Motor neuron (in vitro differentiated cells): ENCODE measurements at places on chromosomes 11 and 22.
A peak's percentile ranks its signal among the peaks of the same experiment; 100 is the strongest.

DNA sequence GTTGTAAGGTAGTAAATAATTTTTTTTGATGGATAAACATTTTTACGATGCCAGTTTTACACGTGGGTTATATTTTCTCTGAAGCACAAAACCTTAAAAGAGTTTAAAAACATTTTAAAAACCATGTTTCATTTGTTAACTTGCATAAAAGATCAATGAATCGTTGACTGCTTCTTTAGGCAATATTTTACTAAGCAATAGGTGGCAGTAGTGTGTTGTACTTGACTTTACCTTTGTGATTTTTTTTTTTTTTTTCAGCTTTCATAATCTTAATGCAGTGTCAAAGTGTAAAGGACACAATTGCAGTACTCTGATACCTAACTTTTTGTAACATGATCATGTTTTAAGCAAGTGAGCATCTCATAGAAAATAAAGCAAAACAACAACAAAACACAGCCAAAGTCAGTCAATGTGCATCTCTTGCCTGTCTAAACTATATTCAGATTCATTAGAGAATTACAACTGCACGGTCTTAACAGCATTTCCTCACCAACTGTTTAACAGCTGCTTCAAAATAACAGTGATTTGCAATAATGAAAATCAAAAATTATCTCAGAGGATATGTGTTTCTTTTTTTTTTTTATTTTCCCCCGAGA, 27.7 kb downstream of the DNAJC24 start:
- no peak for ATAC-seq

DNA sequence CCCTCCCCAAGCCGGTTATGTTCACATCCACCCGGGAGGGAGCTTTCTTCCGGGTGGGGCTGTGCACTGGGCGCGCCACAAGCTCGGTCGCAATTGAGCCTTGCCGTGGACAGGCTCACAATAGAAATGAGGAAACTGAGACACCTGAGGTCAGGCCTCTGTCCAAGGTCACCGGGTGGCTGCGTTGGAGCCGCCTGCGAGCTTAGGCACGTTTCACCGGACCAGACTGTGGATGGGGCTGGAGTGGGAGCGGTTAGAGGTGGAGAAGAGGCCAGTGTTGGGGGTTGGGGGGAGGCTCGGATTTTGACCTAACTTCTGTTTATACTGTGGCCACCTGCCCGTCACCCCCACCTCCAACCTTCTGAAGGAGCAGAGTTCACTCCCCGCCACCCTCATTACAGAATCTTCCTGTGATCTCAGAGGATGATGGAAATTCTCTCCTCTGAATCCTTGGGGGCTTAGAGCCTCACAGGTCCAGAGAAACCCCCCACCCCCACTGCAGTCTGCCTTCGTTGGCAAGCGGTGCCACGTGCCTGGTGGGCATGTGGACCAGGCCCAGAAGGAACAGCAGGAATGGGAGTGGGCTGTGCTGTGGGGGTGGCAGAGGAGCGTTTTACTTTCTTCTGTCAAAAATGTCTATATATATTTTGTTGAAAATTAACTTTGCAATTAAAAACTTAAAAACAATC, 631 bp upstream of the NPTXR start:
- ATAC-seq = no peak

- ATAC-seq = no peak
These were observed 41.4 kb upstream of the B3GAT1 start for GRCh38 chr11:134453441-134453840.

DNA sequence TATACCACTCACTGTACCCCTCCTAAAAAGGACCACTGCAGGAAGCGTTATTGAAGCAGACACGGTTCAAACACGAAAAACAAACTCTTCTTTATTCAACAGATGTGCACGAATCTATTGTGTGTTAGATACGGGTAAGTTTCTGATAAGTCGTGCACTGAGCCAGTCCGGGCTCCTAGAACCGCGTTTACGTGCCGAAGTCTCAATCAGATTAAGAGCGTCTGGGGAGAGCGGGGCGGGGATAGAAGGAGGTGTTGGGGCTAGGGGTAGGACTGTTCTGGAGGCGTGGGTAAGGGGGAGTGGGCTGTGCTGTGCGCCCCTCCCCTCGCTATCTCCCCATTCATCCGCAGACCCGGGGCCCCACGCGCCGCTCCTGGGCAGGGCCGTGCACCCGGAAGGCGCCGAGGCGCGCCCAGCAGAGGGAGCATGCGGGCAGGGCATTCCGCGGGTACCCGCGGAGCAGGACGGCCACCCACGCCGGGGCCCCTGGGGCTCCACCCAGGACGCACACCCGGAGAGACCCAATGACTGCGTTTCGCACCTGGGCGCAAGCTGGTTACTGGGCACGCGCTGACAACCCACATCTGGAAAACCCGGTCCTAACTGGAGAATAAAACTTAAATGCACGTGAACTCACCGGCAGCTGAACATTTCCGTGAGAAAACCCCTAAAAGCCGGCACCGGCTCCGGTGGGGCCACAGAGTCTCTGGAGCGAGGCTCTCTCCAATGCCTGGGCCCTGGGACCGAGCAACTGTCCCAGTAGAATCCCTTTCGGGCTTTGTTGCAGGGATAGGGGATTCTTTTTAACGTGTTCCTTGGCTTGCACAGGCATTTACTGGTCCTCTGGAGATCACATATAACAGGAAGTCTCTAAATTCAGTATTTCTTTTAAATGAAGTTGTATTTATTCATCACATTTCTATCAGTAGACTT, 40.6 kb downstream of the WEE1 start:
- peak; percentile 76 for ATAC-seq

GRCh38 chr22:22142661-22143060, 101.9 kb upstream of the VPREB1 start:
- ATAC-seq = peak; percentile 66

DNA sequence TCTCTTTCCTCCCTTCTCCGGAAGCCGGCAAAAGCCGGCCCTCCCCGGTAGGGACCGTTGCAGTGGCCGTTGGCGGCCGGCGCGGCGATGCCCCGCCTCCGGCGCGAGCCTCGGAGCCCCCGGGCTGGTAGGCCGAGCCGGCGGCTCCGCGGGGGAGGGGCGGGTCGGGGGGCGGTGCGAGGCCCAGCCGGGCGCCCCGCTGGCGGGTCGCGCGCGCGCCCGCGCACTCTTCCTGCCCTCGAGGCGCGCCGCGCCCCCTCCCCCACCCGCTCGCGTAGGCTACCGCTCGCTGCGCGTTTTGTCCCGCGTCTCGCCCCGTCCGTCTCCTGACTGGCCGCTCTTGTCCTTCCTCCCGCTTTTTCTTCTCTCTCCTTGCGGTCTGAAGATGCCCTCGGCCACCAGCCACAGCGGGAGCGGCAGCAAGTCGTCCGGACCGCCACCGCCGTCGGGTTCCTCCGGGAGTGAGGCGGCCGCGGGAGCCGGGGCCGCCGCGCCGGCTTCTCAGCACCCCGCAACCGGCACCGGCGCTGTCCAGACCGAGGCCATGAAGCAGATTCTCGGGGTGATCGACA, 591 bp downstream of the CAPRIN1 start:
- peak; percentile 83 for ATAC-seq

GRCh38 chr11:72869831-72870230, 55.6 kb downstream of the ATG16L2 start:
- no peak for ATAC-seq

GRCh38 chr11:19938169-19938856, 222.0 kb downstream of the DBX1 start:
- ATAC-seq = peak; percentile 62

DNA sequence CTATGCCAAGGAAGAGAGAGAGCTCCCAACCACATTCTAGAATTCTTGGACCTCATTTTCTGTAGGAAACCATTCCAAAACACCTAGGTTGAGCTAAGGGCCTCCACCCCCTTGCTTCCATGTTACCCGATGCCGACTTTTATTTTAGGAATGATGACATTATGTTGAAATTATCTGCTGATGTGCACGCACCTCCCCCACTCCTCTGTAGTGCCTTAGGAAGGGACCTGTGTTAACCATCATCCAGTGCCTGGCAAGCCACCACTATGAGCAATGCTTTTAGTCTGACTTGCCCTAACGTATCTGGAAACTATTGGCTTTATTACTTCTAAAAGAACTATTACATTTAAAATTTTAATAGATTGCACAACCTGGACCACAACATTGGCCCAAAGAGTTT, 42.1 kb downstream of the NCAPD3 start:
- no peak for ATAC-seq

- ATAC-seq = no peak
These were observed 8.4 kb upstream of the MGAT3 start for GRCh38 chr22:39448205-39449054.
